ENCODE measurements at places on chromosomes 2 and 18.

GRCh38 chr2:105990624-105991023 is 203.5 kb downstream of the UXS1 start:
- DNase-seq, result no peak

GRCh38 chr2:2851806-2852777 is 521.0 kb upstream of the MYT1L start:
- DNase-seq, result no peak

DNA sequence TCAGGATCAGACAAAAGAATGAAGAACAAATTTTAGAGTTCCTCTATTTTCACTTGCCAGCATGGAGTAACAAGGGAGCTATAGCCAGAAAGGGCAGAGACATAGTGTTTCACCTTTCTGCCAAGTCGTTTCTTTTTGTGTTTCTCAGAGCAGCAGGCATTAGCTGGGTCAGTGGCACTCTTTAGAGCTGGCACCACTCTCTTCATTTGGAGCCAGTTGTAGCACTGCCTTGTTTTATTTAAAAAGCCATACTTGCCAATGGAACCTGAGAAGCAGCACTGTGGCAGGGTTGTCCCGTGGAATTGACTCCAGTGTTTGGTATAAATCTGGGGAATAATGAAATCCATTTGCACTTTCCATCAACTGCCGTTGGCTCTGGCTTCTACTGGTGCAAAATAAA is 64.0 kb downstream of the LRRTM4 start:
- DNase-seq, result no peak

GRCh38 chr2:146890491-146890890 is 954.3 kb upstream of the ACVR2A start:
- no peak for DNase-seq

DNA sequence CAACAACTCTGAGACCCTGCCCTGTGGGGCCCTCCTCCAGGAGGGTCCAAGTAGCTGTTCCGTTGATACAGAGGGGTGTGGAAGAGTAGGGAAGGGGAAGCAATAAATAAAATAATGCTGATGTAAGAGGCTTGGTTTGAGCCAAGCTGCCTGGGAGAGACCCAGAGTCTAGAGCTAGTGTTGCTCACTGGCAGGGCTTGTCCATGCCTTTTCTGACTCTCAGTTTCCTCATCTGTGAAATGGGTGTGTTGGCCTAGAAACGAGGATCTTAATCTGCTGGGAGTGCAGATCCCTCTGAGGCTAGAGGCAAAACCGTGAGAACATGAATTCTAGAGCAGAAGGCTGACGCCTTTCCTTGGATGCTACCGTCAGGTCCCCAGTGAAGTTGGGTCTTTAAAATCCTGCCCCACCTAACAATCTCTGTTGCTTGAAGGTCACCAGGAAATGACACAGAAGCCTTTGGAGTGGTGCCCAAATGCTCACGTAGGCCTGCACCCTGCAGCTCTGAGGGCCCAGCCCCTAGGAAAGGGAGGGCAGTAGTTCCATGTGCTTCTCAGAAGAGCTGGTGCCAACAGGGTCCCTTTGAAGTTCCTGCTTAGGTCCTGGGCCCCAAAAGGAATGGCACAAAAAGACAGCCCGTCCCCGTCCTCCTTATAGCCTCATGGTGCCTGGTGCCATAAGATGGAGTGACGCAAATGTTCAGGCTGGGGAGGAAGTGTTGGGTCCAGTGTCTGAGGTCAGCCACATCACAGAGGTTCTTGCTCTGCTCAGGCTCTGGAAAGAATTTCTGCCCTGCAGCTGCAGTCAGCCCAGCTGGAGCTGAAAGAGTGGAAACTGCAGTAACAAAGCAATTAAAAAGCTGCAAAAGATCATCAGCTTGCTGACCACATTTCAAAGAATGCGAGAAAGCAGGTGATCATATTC is 73.2 kb upstream of the SMAD2 start:
- no peak for DNase-seq

DNA sequence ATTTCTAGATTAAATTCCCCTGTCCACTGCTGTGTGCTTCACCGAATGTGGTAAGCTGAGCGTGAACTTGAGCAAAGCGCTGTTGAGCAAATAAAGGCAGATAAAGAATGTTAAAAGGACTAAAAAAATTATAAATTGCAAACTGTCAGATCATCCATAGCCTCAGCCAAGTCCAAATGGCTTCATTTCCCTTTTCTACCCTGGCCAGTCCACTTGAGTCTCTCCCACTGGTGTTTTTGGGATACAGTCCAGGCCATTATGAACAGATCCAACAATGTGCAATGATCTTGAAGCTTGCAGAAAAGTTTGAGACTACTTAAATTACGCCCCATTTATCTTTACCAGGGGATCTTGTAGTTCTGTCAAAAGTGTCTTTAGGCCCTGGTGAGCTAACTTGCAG is 254.6 kb upstream of the PIK3C3 start:
- DNase-seq, result no peak

DNA sequence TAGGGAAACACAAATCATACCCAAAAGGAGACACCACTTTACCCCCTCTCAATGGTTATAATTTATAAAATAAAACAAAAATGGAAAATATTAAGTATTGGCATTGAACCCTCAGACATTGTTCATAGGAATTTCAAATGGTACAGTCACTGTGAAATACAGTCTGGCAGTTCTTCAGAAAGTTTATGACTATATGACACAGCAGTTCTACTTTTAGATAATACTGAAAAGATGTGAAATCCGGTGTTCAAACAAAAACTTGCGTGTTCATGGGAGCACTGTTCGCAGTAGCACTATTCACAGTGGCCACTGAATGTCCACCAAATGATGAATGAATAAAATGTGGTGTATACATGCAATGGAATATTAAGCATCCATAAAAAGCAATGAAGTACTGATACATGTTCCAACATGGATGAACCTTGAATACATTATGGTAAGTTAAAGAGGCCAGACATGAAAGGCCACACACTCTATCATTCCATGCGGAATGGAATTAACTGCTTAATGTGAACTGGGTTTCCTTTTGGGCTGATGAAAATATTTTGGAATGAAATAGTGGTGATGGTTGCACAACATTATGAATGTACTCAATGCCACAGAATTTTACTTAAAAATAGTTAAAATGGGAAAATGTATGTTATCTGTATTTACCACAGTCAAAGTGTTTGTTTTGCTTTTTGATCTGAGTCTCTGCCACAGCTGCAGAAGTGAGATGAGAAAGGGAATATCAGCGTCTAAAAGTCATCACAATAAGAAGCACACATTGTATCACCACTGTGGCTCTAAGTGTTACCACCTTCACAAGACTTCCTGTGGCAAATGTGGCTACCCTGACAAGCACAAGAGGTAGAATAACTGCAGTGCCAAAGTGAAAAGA is 864.6 kb downstream of the SUCLG1 start:
- no peak for DNase-seq

DNA sequence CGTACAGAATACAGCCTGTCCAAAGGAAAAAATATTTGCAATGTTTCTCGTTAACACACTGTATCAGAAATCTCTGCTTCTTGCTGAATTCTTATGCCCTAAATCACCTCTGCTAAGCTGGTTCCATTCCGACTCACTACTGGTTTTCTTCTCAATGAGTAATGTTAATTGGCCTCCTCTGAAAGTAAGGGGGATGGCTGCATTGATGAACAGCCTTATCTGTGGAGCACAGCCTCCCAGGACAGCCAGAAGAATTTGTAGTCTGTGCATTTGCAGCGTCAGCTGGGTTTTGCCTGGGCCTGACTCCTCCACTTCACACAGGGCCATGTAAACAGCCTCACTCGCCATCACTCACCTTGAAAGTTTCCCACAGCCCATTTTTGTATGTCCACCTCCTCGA is 127.7 kb downstream of the RNF152 start:
- no peak for DNase-seq

DNA sequence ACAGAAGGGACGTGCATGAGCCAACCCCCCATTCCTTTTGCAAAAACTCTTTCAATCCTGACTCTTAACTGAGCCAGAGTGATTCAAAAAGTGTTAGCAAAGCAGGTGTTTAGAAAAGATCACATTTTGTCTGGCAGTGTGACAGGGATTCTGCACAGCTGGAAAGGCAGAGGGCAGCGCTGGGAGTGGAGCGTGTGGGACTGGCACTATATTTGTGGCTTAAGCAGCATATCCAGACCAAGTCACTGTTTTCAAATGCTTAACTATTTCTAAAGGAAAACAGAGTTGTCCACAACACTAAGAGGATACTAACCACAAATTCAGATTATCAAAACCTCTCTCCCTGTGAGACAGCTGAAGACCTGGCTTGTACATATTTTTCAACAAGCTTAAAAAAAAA is 19.0 kb downstream of the CABYR start:
- no peak for DNase-seq

DNA sequence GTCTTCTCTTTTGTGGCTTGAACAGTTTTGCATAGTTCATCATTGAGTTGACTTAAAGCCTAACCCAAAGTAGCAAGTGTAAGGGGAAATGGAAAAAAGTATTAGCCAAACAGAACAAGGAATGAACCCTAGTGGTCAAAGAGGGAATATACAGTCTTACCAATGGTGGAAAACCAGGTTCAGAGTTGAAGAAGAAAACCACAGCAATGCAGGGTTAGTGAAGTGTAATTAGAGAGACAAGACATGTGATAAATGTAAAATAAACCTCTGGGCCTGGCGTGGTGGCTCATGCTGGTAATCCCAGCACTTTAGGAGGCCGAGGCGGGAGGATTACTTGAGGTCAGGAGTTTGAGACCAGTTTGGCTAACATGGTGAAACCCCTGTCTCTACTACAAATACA is 2.4 kb downstream of the TTN start:
- DNase-seq, result peak; percentile 5

DNA sequence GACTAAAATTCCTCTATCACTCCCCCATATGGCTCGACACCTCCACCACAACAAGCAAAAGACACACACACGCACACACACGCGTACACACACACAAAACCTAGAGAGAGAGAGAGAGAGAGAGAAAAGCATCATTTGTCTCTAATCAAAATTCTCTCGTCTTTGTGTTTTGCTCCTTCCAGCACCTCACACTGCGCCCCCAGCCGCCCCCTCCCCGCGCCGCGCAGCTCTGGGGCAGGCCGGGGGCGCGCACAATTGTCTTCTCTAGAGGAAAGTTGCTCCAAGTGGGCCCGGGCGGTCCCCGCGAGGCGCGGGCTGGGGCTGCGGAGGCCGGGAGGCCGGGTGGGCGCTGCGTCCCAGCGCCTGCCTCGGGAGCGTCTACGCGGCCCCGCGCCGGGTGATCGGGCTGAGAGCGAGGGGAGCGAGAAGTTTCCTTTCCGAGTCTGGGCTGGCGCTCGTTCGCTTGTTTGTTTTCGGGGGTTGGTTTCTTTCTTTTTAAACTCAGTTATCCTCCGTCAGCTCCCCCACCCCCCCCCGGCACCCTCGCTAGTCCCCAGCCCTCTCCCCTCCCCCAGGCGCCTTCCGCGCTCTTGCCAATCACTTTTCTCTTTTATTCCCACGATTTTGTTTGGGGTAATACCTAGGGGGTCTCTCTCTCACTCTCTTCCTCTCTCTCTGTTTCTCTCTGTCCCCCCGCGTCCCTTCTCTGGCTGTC is 4.1 kb downstream of the ZEB2 start:
- DNase-seq, result no peak

DNA sequence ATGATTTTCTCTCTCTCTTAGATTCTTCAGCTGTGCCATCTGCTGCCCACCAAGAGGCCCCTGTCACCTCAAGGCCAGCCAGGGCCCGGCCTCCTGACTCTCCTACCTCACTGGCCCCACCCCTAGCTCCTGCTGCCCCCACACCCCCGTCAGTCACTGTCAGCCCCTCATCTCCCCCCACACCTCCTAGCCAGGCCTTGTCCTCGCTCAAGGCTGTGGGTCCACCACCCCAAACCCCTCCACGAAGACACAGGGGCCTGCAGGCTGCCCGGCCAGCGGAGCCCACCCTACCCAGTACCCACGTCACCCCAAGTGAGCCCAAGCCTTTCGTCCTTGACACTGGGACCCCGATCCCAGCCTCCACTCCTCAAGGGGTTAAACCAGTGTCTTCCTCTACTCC is 9.4 kb upstream of the GMPPA start:
- DNase-seq, result no peak

DNA sequence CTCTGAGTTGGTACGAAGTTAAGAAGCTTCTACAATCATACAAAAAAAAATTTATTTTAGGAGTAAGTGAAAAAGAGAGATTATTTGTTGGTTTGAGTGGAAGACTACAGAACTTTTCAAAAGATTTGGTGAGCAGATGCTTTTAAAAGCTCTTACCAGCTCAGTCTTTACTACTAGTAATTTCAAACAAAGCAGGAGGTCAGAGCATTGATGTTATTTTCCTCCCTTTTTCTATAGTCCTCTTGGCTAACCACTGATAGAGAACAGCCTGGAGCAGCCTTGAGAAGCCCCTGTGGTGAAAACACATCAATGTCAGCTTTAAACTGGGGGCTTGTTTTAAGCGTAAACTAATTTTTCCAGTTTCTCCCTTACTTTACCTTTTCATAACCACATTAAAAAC is 559.3 kb upstream of the CDH2 start:
- no peak for DNase-seq

DNA sequence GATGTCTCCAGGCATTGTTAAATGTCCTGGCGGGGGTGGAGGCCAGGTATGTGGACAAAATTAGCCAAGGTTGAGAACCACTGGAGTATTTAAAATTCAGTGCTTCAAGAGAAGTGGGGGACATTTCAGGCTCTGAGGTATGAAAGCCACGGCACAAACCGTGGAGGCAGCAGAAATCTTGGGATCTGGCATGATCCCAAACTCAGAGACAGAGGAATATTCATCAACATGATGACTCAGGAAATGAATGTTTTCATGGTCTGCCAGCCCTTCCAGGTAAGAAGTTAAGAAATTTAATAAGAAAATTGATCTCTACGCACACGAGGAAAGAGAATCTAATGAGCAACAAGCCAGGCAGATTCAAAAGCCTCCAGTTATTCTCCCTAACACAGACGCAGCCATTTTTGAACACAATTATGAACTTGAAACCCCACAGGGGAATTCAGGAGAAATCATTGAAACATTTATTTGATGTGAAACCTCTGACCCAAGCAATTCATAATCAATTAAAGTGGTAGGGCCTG is 11.3 kb upstream of the GRP start:
- no peak for DNase-seq

GRCh38 chr18:37574113-37574512 is 8.5 kb upstream of the CELF4 start:
- no peak for DNase-seq

- no peak for DNase-seq
Measured at GRCh38 chr2:241111440-241111805, 9.3 kb upstream of the MTERF4 start.

- no peak for DNase-seq
Measured at GRCh38 chr18:29841631-29842030, 1200.9 kb downstream of the DSC3 start.

DNA sequence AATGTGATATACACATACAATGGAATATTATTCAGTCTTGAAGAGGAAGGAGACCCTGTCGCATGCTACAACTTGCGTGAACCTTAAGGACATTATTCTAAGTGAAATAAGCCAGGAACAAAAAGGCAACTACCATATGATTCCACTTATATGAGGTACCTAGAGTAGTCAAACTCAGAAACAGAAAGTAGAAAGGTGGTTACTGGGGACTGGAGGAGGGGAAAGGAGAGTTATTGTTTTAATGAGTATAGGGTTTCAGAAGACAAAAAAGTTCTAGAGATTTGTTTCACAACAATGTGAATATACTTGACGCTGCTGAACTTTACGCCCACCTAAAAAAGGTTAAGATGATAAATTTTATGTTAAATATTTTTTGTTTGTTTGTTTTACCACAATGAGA is 47.0 kb downstream of the CXCR4 start:
- no peak for DNase-seq

All from NCI-H748 treated with DMSO at 0.1 percent for 48 hours (cell line).